NCI-H748 treated with DMSO at 0.1 percent for 48 hours (cell line): ENCODE measurements at places on chromosomes 11 and 22.

- DNase-seq: no peak
These were observed 385.6 kb downstream of the CNTN5 start for GRCh38 chr11:99406345-99406744.

DNA sequence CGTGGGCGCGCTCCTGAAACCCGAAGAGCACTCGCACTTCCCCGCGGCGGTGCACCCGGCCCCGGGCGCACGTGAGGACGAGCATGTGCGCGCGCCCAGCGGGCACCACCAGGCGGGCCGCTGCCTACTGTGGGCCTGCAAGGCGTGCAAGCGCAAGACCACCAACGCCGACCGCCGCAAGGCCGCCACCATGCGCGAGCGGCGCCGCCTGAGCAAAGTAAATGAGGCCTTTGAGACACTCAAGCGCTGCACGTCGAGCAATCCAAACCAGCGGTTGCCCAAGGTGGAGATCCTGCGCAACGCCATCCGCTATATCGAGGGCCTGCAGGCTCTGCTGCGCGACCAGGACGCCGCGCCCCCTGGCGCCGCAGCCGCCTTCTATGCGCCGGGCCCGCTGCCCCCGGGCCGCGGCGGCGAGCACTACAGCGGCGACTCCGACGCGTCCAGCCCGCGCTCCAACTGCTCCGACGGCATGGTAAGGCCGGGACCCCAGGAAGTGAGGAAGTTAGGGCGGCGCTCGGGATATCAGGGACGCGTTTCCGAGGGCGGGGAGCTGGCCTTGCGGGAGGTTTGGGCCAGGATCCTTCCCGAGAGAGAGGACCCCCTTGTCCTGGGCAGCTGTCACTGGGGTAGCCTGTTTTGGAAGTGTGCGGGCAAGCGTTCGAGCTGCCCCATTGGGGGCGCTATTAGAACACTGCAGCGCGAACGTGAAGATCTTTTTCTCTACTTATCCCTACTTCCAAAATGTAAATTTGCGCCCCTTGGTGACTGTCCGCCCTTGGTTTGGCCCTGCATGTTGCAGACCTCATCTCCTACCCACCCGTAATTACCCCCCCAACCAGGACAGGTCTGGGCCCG, 796 bp downstream of the MYOD1 start:
- no peak for DNase-seq

- no peak for DNase-seq
These were observed 1110.4 kb downstream of the BRD1 start for GRCh38 chr22:48717076-48717810.

- no peak for DNase-seq
These were observed 1.4 kb downstream of the MED15 start for GRCh38 chr22:20508815-20509271.

GRCh38 chr11:113462830-113463229, 12.4 kb downstream of the DRD2 start:
- no peak for DNase-seq

- no peak for DNase-seq
These were observed 89.4 kb upstream of the VPREB1 start for GRCh38 chr22:22155146-22155545.

- DNase-seq: no peak
These were observed 14.4 kb upstream of the SLC39A13 start for GRCh38 chr11:47394050-47394321.

DNA sequence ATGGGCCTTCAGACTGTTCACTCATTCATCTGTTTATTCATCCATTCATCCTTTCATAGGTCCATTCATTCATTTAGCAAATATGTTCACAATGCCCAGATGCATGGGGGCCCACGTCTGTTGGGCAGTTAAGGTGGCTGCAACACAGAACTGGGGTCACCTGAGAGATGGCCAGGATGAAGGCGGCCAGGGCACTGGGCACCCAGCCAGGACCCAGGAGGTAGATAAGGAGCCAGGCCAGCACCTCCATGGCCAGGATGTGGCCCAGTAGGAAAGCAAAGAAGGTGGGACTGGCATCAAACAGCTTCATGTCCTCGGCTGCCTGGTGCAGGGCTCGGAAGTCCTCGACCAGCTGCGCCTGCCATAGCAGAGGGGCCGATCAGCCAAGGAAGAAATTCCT, 12.2 kb downstream of the FADS3 start:
- DNase-seq: no peak

DNA sequence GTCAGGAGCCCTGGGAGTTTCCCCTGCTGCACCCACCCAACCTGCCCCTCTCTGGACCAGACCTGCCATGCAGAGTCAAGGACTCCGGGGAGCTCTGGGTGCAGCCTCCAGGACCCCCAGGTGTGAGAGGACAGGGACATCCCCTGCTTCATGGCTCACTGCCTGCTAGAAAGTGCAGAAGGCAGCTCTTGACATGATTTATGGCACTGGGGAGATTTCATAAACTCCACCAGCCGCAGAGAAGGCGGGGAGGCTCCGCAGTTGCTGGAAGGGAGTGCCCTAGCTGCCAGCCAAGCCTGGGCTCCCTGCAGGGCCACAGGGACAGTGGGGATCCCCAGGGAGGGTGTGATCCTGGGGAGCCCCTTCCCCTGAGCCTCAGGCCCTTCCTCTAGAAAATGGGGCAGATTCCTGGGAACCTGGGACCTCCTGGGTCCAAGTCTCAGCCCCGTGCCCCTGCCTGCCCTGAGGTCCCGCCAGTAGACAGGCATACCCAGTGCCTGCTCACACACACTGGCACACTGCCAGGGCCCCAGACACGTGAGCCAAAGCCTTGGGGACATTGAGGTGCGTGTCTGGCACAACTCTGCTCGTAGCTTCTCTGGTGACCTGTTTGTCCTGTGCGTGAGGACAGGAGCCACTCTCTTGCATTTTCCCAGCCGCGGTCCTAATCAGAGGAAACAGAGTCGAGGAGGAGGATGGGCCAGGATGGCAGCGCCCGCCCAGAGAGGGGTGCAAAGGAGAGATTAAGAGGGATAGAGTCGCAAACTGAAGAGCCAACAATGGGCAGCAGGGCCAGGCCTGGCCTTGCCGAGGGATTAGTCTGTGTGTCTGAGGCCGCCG, 13.8 kb downstream of the CABP7 start:
- DNase-seq: no peak

DNA sequence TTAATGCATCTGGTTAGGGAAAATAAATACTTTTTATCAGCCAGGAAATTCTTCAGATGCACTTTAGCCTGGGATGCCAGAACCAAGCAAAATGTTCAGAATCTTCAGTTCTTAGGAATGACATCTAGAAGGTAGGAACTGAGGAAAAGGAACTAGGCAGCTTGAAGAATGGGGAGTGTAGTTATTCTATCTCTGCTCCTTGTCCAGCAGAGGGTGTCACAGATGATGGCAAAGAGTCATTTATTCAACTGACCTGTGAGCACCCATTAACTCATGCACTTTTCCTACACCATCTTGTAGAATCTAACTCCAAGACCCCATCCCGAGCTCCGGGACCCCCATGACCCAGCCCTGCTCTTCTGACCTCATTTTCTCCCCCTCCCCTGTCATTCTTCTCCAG, 122.1 kb upstream of the ISX start:
- DNase-seq: no peak

DNA sequence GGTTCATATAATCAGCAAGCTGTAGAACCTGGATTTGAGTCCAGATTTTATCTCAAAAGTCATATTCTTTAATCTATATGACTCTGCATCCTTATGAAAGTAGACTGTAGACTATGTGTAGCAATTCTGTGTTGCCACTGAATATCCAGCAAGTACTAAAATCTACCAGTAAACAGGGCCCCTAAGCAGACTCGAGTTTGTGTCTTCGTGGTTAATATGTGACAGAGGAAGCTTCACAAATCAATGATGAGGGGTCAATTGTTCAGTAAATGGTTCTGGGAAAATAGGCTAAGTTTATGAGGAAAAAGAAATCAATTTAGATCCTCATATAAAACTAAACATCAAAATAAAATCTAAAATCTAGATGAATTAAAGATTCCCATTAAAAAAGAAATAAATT, 648.5 kb upstream of the KIRREL3 start:
- DNase-seq: no peak

DNA sequence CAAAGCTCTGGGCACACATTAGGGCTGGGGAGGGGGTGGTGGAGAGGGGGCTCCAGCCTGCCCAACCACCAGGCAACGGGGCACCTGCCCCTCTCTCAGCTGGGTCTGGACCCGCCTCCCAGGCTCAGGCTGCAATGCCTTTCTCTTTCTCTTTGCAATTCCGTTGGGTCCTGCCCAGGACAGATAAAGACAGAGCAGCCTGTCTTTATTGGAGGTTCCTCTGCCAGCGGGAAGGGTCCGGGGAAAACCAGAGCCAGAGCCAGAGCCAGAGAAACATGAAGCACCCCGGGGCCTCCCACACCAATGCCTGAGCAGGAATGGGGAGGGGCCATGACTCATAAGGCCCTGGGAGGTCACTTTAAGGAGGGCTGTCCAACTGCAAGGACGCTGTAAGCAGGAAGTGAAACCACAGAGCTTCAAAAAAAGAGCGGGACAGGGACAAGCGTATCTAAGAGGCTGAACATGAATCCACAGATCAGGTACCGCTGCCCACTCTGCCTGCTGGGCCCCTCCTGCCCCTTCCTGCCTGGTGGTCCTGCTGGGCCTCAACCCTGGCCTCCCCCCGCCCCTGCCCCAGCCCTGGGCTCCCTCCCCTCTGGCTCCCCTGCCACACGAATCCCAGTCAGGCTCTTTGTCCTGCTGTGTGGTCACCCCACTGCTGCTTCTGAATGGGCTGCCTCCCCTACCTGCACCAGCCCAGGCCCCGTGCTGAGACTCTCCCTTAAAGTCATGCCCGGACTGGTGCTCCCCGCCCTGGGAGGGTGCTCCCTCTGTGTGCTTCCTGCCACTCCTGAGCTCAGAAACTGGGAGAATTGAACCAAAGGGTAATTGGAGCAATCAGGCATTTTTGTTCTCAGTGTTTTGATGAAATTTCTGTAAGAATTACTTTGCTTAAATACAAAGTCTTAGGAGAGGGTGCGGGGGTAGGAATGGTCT, at the start of gene APOBEC3B:
TSS of gene APOBEC3B (plus strand) at position 356 of the 936 bp plus-strand sequence. CDS start at position 463, 107 bp downstream.
- no peak for DNase-seq

DNA sequence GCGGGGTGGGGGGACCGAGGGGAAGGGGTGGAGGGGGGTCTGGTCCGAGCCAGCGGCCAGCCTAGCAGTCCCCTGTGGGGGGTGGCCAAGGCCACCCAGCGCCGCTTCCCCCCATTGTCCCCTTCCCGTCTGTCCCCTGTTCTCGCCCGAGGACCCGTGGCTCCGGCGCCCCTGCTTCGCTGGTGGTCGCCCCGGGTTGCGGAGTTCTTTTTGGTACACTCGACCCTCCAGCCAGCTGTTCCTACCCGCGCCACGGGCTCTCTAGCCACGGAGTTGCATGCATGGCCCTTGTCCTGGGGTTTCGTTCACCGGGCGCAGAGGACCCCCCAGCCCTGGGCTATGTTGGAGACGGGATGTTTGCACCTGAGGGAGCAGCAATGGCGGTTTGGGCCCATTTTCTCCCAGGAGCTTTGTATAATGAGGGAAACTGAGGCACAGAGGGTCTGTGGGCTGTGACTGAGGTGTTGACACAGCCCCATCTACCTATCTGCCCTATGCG, 489 bp downstream of the RNF214 start:
- DNase-seq: no peak

DNA sequence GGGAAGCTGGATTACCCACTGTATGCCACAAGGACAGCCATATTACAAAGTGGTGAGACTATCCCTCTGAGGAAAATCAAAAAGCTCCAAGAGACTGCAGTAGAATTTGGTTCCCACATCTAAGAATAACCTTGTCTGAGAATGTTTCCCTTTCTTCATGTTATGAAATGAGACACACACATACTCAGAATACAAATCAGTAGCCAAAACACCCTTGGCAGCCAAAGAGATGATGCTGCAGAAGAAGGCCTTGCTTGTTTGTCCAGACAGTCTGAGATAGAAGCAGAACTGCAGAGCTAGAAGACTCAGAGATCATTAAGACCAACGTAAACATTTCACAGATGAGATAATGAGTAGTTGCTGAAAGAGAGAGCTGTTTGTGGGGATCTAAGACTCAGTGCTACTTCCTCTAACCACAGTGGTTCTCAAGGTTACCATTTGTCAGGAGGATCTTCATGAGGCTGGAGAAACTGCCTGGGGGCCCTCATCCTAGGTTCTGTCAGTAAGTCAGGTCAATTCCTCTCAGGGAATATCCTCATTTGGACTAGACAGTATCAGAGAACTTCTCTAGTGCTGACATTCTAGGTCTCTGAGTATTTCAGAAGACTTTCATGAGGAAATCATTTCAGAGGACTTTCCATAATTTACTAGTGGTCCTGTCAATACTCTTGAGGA, 38.9 kb downstream of the RELT start:
- DNase-seq: no peak

GRCh38 chr22:28599693-28600092, 79.9 kb downstream of the TTC28 start:
- no peak for DNase-seq

DNA sequence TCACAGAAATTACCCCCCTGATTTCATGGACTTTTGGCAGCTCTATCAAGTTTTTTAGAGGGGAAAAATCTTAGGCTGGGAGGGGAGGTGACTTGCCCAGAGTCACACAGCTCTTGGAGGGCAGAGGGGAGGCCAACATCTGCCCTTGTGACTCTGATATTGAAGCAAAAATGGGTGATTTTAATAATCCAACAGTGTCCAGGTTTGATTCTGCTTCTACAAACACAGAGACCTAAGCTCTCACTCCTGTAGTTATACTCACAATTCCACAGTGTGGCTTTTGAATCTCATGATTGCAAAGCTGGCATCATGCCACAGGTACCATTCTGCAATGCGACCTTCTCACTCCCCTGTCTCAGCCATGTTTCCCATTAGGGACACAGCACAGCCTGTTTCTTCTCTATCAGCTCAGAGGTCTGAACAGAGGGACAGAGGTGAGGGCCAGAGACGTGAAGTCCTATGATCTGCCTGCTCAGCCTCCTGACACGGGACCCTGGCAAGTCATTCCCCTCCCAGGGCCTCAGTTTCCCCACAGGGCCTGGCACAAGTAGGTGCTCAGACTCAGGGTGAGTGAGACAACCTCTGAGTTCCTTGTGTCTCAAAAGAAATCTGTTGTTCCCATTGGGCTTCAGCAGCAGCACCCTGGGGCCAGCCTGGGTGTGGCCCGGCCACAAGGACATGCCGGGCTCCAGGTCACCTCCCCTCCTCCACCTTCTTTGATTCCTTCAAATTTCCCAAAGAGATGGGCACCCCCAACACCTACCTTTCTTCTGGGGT, 766 bp downstream of the APOL2 start:
- DNase-seq: peak; percentile 0

GRCh38 chr11:117097014-117097388, 1.2 kb downstream of the SIK3 start:
- DNase-seq: no peak

- no peak for DNase-seq
These were observed 960.1 kb upstream of the FAT3 start for GRCh38 chr11:91264481-91264880.
